ENCODE measurements at places on chromosomes 11 and 22.

GRCh38 chr11:72776844-72777754 lies 16.7 kb downstream of the STARD10 start:
- DNase-seq = no peak

- no peak for DNase-seq
Measured at GRCh38 chr22:33569559-33569958, 350.7 kb downstream of the LARGE1 start.

GRCh38 chr22:49971232-49972162 lies 10.9 kb downstream of the PIM3 start:
- DNase-seq = peak; percentile 76

- no peak for DNase-seq
Measured at GRCh38 chr22:50296658-50297490, 10.6 kb downstream of the PLXNB2 start.

GRCh38 chr11:108340973-108341372 lies 118.1 kb downstream of the ATM start:
- DNase-seq = no peak

DNA sequence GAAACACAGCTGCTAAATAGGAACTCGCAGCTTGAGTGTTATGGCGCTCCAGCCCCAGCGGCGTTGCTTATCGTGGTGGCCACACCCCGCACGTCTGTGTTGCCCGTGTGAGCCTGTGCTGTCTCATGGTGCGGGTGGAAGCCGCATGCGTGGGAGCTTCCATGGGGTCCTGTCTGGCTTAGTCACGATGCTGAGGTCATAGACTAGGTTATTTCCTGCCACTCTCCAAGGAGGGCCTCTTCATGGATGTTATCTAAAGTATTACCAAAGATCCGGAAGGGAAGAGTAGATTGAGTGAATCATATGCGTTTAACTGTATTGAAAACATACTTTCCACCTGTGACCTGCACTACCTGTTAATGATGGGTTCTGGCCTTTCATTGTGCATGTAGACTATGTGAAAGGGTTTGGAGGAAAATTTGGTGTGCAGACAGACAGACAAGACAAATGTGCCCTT lies 21.7 kb downstream of the CTTN start:
- DNase-seq = no peak

DNA sequence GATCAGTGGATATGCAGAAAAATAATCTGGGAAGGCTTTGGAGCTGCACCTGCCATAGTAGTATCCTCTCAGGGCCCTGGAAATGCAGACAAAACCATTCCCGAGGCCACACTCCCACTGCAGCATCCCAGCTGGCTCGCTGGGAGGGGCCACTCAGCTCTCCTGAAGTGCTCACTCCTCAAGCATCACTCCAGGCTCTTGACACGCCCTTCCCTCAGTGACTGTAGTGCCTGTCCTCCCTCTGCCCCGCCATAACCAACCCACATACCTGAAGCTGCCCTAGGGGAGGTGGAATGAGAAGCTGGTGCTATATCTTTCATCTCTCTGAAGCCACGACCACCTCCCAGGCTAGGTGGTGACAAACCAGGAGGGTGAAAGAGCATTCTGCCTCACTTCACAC lies 4.8 kb downstream of the DSCAML1 start:
- no peak for DNase-seq

DNA sequence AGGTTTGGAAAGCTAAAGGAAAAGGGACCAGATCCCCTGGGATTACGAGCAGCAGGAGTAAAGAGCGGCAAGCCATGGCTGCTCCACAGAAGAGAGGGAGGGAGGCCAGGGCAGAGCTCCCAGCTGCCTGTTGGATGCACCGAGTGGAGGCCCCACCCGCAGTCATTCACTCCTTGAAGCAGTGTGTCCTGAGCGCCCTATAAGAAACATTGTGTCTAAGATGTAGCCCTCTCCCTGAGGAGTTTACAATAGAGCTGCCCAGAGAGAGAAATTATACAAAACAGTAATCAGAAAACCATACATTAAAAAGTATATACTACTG lies 54.7 kb upstream of the CSNK2A3 start:
- no peak for DNase-seq

DNA sequence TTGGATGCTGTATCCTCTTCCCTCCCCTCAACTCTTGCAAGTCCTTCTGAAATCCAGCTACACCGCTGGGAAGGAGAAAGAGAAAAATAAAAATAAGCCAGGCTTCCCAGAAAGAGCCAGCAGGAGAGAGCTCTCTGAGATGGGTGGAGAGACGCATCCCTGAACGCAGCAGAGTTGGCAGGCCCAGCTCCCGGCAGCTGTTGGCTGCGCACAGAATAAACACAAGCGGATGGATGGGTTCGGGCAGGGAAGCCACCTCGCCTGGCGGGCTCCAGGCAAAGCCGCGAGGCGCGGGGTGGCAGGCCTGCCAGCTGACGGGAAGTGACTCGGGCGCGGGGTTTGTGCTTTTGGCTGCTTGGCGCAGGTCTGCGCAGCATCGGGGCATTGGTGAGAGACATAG lies 537.7 kb downstream of the MIAT start:
- no peak for DNase-seq

DNA sequence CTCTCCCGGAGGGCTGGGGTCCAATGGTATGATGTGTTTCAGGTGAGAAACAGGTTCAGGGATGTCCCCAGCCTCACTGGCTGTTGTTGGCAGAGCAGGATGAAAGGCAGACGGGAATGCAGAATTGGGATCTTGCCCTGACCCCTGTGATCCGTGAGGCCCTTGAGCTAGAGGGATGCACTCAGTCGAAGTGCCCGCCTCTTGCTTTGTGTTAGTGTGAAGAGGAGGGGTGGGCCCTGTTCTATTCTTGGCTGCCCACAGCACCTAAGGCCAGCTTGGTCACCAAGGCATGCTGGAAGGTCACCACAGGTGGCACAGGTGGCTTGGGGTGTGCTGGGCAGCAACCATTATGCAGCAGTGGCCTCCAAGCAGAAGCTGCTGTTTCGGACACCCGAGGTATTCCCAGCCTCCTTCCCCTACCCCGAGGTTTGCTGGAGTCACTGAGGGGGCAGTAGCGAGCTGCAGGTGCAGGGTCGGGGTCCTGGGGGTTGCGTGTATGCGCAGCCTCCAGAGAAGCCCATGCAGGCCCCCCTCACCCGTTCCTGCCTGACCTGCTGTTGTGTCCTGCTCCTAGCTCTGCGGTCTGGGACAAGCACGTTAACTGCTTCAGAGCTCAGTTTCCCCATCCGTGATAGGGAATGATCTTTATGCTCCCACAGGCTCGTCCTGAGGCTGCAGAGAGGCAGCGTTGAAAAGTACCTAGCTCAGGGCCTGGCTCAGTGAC lies 13.0 kb downstream of the LRP5 start:
- DNase-seq = no peak

DNA sequence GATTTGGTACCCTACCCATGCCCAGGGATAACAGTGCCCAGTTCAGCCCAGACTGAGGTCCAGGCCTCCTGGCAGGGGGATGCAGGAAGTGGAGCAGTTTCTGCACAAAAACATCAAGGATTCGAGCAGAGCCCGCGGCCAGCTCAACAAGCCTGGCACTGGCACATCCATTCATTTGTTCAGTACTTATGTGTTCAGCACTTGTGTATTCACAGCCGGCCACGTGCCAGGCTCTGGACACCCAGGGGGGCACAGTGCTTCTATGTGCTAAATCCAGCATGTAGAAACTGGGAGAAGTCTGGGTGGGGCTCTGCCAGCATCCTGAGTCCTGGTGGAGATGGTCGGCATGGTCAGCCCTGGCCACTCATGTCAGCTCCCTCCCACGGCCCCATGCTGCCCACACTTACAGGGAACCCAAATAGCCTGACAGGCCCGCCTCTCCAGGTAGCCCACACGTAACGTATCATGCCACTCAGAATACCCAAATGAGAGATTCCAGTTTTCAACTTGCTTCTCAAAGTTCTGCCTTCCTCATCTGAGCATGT lies 28.5 kb downstream of the LINC01488 start:
- DNase-seq = no peak

DNA sequence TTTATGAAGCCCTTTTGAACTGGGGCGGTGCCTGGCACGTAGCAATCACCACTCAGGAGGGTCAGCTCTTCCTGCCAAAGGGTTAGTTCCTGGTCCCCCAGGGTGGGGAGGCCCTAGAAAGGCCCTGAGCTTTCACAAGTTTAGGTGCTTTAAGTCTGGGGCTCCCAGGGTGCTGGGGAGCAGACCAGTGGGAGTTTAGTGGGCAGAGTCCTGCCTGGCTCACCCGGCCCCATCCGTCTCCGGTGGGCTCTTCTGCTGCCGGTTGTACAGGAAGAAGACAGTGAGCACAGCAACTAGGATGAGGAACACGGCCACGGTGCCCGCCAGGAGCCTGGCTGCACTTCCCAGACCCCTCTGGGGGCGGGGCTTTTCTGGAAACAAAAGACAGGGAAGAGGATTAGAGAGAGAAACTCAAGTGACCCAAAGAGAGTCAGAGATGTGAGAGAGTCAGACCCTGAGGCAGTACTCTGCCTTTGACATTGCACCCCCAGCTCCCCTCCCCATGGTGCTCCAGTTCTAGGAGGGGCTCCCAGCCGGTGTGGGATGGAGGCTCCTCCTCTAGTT lies 89.3 kb downstream of the NECTIN1 start:
- no peak for DNase-seq

DNA sequence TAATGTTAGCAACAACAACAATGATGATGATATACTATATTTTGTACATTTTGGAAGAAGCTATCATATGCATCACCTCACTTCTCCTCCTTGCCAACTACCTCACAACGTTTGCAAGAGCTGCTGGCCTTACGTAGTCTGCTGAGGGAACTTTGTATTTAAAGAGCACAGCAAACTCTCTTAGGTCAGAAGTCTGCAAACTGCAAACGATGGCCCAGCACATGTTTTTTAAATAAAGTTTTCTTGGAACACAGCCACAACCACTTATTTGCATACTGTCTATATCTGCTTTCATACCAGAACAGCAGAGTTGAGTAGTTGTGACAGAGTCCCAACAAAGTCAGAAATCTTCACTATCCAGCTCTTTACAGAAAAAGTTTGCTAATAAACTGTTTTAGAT lies 261.7 kb downstream of the TENM4 start:
- no peak for DNase-seq

DNA sequence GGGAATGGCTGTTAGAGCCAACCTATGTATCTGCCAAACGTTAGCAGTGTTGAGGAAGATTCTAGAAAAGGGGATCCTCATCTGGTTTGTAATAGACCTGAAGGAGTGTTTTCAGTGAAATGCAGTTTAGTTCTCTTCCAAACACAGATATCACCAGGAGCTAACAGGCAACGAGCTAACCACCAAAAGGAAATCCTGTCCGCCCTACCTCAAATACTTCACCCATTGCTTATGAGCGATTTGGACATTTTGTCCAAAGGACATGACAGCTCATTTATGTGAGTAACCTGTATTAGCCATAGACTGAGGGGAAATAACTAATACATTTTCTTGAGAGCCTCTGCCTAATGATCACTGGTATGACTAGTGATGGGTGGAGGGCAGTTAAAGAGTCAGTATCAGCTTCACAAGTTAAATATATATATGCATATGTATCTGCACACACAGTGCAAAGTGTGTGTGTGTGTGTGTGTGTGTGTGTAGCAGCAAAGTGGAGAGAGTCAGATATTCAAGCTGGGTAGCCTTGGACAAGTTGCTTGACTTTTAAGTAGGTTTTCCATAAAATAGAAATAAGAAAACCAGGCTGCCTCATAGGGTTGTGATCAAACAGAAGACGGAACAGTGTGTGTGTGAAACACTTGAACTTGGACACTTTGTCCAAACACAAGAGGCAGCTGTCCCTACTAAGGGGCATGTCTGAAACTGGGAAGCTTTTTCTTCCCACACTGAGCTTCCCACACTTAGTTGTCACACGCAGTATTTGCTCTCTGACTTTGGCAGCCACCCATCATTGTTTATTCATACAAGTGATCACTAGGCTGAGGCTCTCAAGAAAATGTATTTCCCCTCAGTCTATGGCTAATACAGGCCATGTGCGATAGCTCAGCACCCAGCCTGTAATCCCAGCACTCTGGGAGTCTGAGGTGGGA lies 940 bp upstream of the C11orf91 start:
- no peak for DNase-seq

GRCh38 chr22:32204040-32204855 lies 625 bp downstream of the RFPL2 start:
- DNase-seq = no peak

DNA sequence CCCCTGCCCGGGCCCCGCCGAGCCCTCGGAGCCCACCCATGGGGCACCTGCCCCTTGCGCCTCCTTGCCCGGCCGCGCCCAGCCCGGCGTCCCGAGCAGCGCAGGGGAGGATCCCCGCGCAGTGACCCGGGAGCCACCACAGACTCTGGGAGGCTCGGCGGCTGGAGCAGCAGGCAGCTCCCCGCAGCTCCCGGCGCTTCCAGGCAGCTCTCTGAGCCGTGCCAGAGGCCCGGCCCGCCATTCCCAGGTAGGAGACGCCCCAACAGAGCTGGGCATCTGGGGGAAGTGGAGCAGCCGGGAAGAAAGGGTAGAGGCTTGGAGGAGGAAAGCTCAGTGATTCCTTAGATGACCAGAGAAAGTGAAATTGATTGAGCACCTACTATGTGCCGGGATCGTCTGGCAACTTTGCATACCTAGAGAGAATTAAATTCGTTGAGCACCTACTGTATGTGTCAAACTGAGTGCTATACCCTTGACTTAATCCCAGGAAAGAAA lies 670 bp downstream of the RASD2 start:
- no peak for DNase-seq

DNA sequence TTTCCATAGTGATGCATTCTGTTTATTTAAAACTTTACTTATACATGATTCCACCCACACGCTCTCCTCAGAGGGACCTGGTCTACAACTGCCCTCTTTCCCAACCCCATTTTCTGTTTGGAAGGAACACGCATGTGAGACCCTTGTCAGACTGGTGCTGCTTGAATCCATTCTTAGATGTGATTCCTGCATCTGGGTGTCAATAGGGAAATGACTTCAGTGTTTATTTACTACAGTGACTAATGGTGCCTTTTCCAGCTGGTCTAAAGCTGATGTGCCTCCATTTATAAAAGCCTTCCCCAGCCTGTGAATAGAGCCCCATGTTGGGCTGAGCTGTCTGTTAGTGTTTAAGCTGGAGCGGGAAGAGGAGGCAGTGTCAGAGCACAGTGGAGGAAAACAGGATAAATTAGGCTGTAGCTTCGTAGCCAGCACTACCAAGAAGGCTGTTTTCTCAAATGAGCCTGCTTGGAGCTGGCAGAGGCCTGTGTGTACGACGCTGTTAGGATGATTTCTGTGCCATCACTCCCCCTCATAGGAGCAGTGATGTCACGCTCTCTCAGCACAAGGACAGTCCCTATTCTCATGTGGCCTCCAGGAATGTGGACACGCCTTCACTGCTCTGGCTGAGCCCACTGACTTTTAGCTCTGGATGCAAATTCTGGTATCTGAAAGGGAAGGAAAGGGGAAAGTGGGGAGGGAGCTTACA lies 18.9 kb upstream of the C11orf96 start:
- no peak for DNase-seq

DNA sequence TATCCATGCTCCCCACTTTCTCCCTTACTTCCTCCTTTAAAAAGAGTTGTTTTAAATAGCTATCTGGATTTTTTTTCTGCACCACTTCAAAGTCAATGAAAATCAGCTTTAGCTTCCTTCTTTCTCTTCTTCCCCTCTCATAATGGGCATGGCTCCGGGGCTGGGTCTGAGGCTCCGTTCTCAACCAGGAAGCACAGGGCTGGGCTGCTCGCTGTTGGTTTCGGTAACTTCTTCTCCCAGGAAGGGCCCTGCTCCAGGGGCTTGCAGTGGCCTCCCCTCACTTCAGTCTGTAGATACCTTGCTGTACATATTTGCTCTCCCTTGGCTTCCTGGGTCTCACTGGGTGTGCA lies 23.8 kb downstream of the MICAL2 start:
- DNase-seq = no peak
